Tibial artery (tissue), 4 donors: ENCODE measurements at places on chromosomes 13 and 19.

- H3K36me3 ChIP-seq: no peaks in the 10 kb centered on the region
- no peaks in the 10 kb centered on the region for H3K4me1 ChIP-seq
- H3K27me3 ChIP-seq: no peaks in the 10 kb centered on the region
- H3K4me3 ChIP-seq: no peak overlapping the region
- H3K27ac ChIP-seq: no peak overlapping the region
These were observed 11.3 kb upstream of the UBL3 start for GRCh38 chr13:29861694-29862110.

DNA sequence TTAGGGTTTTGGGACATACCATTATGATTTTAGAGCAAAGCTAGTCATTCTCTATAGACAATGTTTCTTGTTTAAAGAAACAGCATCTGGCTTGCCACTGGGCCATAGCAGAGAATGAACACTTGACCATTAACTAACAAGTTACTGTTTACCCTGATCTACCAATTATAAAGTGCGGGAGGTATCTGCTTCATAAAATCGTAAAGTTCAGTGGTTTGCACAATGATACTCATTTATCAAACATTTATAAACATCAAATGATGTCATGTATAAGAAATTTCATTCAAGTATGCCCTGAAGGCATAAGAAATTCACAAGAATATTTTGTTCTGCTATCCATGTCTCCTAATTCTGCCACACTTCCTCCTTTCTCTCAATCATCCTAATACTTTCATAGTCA is 139.2 kb downstream of the PCDH20 start:
- no peaks in the 10 kb centered on the region for H3K4me1 ChIP-seq
- no peak for DNase-seq
- no peaks in the 10 kb centered on the region for H3K27me3 ChIP-seq
- no peaks in the 10 kb centered on the region for H3K36me3 ChIP-seq

GRCh38 chr19:4406626-4407025 is 4.2 kb downstream of the CHAF1A start:
- H3K27me3 ChIP-seq: no peaks in the 10 kb centered on the region
- H3K36me3 ChIP-seq: peaks cover 25% of the 10 kb centered on the region
- no peak overlapping the region for H3K4me3 ChIP-seq
- peaks cover 13% of the 10 kb centered on the region for H3K4me1 ChIP-seq
- H3K27ac ChIP-seq: no peak overlapping the region
- DNase-seq: no peak

DNA sequence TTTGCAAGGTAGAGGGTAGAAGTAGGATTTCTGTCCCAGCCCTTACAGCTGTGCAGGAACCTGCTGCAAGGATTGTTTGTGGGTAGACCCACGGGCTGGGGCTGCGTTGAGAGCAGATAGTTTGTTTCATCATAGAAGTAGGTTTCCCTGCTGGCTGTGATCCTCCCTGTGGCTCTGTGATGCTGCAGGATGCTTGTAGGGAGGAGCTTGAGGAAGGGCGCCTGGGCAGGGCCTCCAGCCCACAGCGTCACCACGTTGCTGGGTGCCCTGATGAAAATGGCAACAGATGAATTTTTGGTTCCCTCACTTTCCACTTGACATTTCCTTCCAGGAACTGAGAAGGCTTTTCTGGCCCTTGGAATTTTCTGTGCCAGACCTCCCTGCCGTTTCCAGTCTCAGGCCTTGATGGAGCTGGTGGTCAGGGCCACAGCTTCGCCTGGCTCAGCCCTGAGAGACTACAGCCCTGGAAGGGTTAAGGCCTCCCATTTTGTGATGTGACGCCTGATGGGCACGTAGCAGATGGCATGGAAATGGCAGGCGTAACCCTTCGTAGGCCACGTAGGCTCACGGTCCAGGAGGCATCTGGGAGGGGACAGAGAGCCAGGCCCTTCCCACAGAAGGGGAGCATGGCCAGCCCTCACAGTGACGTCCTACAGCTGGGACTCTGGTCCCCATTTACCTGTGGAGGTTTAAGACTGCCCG is 42.2 kb downstream of the GATAD2A start:
- no peaks in the 10 kb centered on the region for H3K27me3 ChIP-seq
- H3K27ac ChIP-seq: no peak overlapping the region
- H3K36me3 ChIP-seq: no peaks in the 10 kb centered on the region
- DNase-seq: no peak

DNA sequence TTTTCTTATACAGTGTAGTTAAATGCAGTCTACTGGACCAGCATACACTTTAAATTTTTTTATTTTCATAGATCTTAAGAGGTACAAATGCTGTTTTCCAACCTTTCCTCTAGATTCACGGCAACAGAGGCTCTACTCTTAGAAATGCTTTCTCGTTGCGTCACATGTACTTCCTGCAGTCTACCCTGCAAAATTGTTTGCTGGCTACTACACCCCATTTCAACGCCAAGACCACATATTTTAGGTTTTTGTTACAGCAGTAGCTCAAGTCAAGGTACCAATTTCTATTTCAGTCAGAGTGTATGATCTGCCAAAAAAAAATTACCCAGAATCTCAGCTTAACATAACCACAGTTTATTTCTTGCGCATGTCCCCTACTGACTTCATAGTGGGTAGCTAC is 94.1 kb downstream of the TNFSF13B start:
- H3K36me3 ChIP-seq: no peaks in the 10 kb centered on the region
- no peak for DNase-seq
- no peak overlapping the region for H3K4me3 ChIP-seq

GRCh38 chr19:41308450-41309179 is 1.4 kb upstream of the CCDC97 start:
- peak overlapping the region; percentile 69 for H3K4me3 ChIP-seq
- DNase-seq: peak; percentile 98
- peaks cover 37% of the 10 kb centered on the region for H3K36me3 ChIP-seq
- H3K4me1 ChIP-seq: peaks cover 29% of the 10 kb centered on the region
- peak overlapping the region; percentile 88 for H3K27ac ChIP-seq

GRCh38 chr13:28106976-28107375 is 6.6 kb upstream of the FLT3 start:
- H3K36me3 ChIP-seq: no peaks in the 10 kb centered on the region
- no peak overlapping the region for H3K27ac ChIP-seq
- H3K27me3 ChIP-seq: peaks cover 20% of the 10 kb centered on the region
- H3K4me1 ChIP-seq: no peaks in the 10 kb centered on the region
- no peak for DNase-seq
- no peak overlapping the region for H3K4me3 ChIP-seq

GRCh38 chr19:55704494-55705245 is 29.6 kb downstream of the EPN1 start:
- H3K27ac ChIP-seq: no peak overlapping the region
- H3K4me1 ChIP-seq: no peaks in the 10 kb centered on the region
- no peak overlapping the region for H3K4me3 ChIP-seq
- no peaks in the 10 kb centered on the region for H3K27me3 ChIP-seq
- DNase-seq: no peak

DNA sequence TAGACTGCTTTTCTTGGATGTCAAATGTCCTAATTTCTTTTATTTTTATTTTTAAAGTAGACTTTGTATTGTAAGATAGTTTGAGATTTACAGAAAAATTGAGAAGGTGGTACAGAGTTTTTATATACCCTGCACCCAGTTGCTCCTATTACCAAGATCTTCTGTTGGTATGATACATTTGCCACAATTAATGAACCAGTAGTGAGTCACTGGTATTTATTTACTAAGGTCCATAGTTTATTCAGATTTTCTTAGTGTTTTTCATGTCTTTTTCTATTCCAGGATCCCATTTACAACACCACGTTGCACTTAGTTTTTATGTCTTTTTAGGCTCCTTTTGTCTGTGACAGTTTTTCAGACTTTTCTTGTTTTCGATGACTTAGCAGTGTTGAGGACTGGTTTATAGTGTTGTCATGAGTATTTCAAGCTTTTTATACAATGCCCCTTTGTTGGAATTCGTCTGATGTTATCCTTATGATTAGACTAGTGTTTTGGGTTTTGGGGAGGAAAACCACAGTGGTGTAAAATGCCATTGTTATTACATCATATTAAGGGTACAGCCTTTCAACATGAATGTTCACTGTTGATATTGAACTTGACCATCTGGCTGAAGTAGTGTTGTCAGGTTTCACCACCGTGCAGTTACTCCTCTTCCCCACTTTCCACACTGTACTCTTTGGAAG is 35.9 kb downstream of the COG3 start:
- H3K4me3 ChIP-seq: no peak overlapping the region
- no peak overlapping the region for H3K27ac ChIP-seq
- H3K27me3 ChIP-seq: no peaks in the 10 kb centered on the region

- H3K36me3 ChIP-seq: peaks cover 25% of the 10 kb centered on the region
- H3K27me3 ChIP-seq: no peaks in the 10 kb centered on the region
- DNase-seq: no peak
These were observed 10.3 kb upstream of the GARIN5A start for GRCh38 chr19:50486823-50487515.

DNA sequence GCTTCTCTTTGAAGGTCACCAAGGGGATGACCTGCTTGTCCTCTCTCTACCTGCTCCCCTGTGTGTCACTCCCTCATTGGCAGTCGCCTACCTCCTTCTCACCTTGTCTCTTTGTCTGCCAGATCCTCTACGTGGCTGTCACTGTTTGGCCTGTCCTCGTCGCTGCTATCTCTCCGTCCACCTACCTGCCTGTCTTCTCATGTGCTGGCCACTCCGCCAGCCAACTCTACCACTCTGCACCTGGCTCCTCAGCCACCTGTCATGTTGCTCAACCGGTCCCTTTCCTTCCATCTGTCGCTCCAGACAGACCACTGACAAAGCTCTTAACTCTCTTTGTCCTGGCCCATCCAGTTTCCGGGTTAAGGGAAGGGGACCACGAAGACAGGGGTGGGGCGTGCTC is at the start of gene KLK12:
TSS of gene KLK12 (minus strand) at position 299 of the 400 bp plus-strand sequence. CDS start 381 bp downstream, outside the sequence.
- no peaks in the 10 kb centered on the region for H3K36me3 ChIP-seq
- peaks cover 12% of the 10 kb centered on the region for H3K27me3 ChIP-seq
- no peak within 1 kb of the TSS for H3K4me3 ChIP-seq
- DNase-seq: no peak
- no peaks in the 10 kb centered on the region for H3K4me1 ChIP-seq

DNA sequence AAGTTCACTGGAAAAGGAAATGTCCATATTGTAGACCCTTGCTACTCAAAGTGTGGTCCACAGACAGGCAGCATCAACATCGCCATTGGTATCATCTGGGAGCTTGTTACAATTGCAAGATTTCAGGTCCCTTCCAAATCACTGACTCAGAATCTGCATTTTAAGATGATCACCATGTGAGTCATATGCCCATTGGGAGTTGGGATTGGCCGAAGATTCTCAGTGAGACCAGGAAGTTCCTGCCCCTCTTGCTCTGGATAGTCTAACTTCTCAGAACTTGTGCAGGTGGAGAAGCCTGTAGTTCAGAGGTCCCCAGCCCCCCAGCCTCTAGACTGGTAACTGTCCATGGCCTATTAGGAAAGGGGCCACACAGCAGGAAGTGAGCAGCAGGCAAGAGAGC is 48.9 kb upstream of the URAD start:
- DNase-seq: no peak
- no peaks in the 10 kb centered on the region for H3K27me3 ChIP-seq
- no peak overlapping the region for H3K27ac ChIP-seq
- no peaks in the 10 kb centered on the region for H3K36me3 ChIP-seq

DNA sequence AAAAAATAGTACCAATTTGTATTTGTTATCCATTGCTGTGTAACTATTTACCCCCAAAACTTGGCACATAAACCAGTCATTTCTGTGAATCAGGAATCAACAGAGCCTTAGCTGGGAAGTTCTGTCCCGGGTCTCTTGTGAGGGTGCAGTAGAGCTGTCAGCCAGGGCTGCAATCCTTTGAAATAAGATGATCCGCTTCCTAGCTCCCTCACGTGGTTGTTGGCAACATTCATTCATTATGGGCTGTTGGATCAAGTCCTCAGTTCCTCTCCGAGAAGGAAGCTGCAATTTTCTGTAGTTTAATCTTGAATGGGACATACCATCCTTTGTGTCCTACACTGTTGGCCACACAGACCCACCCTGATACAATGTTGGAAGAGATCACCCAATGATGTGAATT is 277.2 kb downstream of the SUCLA2 start:
- no peak overlapping the region for H3K27ac ChIP-seq
- DNase-seq: no peak
- no peaks in the 10 kb centered on the region for H3K4me1 ChIP-seq
- H3K4me3 ChIP-seq: no peak overlapping the region

DNA sequence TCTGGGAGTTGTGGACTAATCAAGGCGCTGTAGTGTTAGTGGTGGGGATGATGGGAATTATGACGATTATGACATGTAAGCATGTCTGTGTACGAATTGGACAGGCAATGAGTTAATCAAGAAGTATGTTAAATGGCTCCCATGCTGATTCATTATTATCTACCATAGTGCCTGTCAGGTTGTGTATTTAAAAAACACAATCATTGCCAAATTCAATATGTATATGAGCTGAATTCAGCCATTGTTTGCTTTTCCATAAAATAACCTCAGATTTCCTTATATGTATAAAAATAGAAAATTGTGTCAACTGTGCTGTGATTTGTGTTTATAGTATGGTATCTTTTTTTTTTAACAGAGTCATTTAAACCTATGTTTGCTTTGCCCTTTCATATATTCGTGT is 37.1 kb downstream of the PCCA start:
- no peak overlapping the region for H3K27ac ChIP-seq
- peaks cover 12% of the 10 kb centered on the region for H3K36me3 ChIP-seq
- DNase-seq: no peak
- H3K4me1 ChIP-seq: no peaks in the 10 kb centered on the region
- H3K27me3 ChIP-seq: no peaks in the 10 kb centered on the region

DNA sequence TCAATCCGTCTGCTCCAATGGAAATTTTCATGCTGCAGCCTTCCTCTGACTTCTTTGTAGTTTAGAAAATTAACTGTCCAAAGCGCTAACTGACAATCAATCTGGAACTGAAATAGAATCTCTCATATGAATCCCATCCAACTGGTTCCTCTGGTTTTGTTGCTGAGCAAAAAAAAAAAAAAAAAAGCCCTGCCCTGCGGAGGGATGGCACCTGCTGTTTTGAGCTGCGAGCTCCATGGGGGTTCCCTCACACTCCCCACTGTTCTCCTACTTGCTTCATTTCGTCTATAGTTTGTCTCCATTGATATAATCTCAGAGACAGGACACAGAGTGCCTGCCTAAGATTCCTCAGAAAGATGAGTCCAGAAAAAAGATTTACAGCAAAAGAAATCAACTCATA is 33.4 kb downstream of the FAAP24 start:
- no peaks in the 10 kb centered on the region for H3K36me3 ChIP-seq
- DNase-seq: no peak
- no peak overlapping the region for H3K27ac ChIP-seq
- no peaks in the 10 kb centered on the region for H3K27me3 ChIP-seq

- peaks cover 31% of the 10 kb centered on the region for H3K4me1 ChIP-seq
- peak; percentile 61 for DNase-seq
- H3K27ac ChIP-seq: no peak overlapping the region
- H3K4me3 ChIP-seq: peak overlapping the region; percentile 57
These were observed 2.1 kb upstream of the PCDH17 start for GRCh38 chr13:57629391-57629804.
